CD8-positive, alpha-beta memory T cell (primary cell): ENCODE measurements at places on chromosomes 7 and 10.

DNA sequence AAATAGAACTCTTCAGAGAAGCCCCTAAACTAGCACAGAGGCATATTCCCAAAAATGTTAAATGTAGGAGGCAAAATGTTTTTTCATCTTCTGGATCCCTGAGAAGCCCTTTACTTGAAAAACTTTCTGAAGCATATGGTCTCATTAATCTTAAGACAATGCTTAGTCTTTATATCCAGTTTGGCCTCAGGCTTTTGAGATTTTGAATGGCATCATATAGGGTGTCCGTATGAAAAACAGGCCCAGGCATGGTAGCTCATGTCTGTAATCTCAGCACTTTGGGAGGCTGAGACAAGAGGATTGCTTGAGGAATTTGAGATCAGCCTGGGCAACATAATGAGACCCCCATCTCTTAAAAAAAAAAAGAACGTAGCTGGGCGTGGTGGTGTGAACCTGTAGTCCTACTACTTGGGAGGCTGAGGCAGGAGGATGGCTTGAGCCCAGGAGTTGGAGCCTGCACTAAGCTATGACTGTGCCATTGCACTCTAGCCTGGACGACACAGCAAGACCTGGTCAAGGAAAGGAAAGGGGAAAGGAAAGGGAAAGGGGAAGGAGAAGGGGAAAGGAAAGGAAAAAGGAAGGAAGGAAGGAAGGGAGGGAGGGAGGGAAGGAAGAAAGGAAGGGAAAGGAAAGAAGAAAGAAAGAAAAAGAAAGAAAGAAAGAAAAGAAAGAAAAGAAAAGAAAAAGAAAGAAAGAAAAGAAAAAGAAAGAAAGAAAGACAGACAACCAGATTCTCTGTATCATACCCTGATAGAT is 119.4 kb downstream of the CDK6 start:
- no peak for DNase-seq

GRCh38 chr7:23216021-23216420 is 30.6 kb upstream of the GPNMB start:
- DNase-seq, result no peak

- no peak for DNase-seq
Measured at GRCh38 chr10:36494371-36494770, 631.0 kb upstream of the ANKRD30A start.

DNA sequence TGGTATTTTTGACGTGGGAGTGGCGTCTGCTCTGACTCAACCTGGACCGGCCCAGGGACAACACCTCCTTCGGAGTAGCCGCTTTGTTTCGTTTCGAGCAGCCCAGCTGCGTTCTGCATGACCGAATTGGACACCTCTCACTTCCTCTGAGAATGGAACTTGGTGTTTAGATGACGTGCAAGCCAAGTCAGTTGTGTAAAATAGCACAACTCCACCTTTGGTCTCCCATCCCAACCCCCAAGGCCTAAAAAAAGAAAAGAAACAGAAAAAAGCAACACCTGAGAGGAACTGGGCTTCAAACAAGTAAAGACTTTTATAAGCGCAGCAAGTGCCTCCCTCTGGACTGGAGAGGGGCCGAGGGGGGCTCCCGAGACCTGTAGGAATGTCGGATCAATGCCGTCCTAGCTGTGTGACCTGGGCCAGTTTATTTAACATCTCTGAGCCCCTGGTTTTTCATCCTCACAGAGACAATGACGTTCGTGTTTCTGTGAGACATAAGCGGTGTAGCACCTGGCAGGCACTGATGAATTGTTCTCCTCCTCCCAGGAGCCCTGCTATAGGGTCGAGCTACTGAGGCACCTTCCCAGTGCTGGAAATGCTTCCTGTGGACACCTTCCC is 52.0 kb upstream of the SMNDC1 start:
- DNase-seq, result peak; percentile 8

DNA sequence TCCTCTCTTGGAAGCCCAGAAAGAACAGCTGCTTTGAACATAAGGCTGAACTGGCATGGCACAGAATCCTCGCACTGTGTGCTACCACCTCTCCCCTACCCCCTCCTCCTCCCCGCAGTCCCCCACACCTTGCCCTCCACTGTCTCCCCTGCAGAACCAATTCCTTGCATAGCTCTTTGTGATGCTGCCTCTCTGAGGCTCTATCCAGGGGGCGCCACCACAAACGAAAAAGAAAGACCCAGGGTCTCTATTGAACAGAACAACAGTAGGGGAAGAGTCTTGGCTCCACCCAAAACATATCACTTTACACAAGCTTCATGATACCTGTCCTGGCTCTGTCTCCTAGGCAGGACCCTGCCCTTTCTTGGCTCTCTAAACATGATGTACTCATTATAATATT is 26.2 kb upstream of the EBLN1 start:
- DNase-seq, result no peak

GRCh38 chr10:132642732-132643008 is 105.1 kb downstream of the INPP5A start:
- DNase-seq, result no peak

DNA sequence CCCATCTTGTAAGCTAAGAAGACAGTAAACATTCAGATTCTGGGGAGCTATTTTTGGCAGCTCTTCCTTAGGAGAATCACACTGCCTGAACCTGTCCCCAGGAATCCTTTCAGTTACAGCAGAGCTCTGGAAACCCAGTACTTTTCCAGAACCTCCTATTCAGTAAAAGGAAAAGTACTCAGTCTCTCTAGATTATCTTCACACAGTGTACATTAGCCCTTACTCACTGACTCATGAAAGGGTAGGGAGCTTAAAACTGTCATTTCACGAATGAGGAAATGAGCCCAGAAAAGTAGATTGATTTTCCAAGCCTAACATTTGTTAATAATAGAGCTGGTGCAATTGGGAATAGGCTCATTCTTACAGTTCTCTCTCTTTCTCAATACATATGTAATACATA is 3.9 kb upstream of the CNNM1 start:
- DNase-seq, result no peak

GRCh38 chr7:2115760-2116447 is 116.8 kb downstream of the MAD1L1 start:
- no peak for DNase-seq

DNA sequence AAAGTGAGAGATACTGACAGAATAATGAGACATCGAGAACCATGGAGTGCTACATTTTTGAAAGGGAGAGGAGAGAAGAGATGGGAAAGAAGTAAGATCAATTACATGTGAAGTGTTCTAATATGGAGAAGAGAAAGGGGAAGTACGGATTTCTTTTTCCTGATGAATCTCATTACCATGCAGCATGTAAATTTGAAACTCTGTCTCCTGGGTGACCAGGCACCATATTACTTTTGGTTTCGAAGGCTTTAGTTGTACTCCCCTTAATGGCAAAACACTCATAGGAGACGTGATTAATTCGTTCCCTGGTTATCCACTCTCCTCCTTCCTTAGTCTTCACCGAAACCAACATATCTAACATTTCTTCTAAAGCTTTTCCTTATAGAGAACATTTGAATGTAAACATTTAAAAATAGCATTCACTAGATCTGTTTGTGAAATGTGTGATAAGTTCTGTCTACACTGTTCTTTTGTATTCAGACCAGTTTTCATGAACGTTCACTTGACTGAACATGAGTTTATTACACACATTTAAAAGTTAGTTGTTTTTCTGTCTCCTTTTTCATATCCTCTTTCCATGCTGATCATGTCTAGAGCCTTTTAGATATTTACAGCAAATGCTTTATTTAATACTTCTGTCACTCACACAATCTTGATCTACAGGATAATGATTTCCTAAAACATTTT is 80.2 kb upstream of the MSRB2 start:
- DNase-seq, result no peak

- no peak for DNase-seq
Measured at GRCh38 chr10:3886641-3887251, 101.7 kb upstream of the KLF6 start.

GRCh38 chr7:32030904-32031692 is 39.1 kb downstream of the PDE1C start:
- no peak for DNase-seq

DNA sequence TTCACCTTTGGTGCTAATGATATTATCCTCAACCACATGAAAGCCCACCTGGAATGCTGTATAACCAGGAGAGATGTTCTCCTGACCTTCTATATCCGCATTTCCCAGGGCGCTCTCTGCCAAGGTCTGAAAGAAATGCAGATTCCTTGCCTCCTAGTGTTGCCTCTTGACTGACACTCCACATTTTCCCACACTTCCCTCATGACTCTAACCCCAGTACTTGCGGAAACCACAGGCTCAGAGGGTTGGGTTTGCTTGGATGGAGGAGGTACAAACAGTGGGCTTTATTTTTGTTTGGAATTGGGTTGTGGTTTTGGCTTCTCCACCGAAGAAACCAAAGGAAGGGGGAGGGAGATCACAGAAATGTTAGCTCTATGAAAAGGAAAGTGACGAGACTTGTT is 222.9 kb upstream of the CELF2 start:
- no peak for DNase-seq

- DNase-seq, result no peak
Measured at GRCh38 chr7:155391414-155391813, 66.5 kb upstream of the EN2 start.

- peak; percentile 17 for DNase-seq
Measured at GRCh38 chr10:79055892-79056291, 12.9 kb upstream of the ZMIZ1 start.

- DNase-seq, result no peak
Measured at GRCh38 chr7:114937446-114937845, 15.6 kb downstream of the MDFIC start.

DNA sequence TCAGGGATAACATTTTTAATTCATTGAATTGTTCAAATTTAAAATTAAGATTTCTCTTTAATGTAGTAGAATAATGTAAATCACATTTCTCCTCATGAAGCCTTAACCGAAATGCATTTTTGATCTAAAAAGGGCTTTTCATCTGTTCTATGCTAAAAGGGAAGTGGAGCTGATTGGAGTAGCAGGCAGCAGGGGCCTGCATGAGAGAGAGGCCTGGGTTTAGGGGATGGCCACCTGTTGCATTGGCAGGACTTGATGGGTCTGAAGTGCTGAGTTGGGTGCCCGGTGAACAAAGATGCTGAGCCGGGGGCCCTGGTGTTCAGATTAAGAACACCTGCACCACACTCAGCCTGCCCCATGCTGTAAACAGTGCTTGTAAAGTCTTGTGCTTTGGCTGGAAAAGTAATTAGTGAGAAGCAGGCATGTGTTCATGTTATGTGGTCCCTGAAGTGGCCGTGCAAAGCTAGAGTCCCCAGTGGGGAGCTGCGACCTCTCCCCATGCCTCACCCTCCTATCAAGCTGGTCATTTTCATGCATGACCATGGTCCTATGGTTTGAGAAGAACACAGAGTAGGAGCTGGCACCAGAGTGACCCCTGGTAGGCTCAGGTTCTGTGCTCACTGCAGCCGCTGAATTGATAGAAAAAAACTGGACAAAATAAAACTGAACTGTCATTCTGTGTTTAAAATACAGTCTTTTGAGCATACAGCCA is 124.3 kb downstream of the ADCY1 start:
- DNase-seq, result no peak

DNA sequence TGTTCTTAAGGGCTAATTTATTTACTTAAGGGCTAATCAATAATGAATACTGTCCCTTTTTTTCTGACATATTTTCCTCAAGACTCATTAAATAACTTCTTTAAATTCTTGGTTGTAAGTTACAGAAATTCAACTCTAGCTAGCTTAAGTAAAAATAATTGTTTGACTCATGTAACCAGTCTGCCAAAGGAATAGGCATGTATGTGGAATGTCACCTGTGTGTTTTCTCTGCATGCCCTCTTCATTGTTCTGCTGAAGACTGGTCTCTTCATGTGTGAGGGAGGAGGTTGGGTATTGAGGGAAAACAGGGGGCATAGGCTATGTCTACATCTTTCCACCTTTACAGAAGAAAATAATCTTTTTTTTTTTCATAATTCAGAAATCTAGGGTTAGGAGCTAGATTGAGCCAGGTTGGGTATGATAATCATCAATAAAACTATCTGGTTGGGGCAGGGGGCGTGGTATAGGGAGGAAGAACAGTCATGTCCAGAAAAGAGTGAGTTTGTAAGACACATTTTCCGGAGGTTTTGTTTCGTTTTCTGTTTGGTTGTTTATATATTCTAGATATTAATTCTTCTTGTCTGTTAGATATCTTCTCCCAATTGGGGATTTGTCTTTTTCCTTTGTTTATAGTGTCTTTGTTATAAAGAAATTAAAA is 37.9 kb downstream of the EXOC4 start:
- DNase-seq, result no peak

DNA sequence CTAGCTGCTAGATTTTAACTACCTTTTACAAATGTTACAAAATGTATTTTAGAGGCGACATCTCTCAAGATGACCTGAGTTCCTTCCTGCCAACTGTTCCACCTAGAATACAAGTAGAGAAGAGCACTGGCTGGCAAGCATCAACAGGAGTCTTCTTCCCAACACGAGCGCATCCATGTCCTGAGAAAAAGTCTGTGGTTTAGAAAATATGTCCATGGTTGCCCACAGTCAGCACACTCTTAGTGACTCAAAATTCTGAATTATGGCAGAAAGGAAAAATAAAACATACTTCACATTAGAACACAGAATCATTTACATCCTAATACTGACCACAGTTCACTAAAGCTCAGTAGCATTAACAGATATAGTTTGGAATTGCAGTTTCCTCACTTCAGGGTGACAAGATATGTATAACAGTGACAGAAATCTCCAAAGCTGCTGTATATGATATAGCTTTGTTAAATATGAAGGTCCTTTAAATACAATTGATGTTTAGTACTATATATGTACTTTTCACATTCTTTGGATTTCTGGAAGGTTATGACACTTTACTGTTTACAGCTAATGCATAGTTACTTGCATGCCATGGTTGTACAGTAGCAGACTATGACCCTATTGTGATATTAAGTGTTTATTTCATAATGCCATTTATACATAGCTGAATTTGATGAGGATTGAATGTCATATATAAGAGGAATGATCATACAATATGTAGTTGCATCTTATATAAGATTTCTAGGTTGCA is 327.1 kb downstream of the GFRA1 start:
- DNase-seq, result no peak

- DNase-seq, result no peak
Measured at GRCh38 chr10:46542567-46543465, 13.6 kb downstream of the GPRIN2 start.

GRCh38 chr10:83952314-83952713 is 187.0 kb upstream of the GHITM start:
- DNase-seq, result no peak

DNA sequence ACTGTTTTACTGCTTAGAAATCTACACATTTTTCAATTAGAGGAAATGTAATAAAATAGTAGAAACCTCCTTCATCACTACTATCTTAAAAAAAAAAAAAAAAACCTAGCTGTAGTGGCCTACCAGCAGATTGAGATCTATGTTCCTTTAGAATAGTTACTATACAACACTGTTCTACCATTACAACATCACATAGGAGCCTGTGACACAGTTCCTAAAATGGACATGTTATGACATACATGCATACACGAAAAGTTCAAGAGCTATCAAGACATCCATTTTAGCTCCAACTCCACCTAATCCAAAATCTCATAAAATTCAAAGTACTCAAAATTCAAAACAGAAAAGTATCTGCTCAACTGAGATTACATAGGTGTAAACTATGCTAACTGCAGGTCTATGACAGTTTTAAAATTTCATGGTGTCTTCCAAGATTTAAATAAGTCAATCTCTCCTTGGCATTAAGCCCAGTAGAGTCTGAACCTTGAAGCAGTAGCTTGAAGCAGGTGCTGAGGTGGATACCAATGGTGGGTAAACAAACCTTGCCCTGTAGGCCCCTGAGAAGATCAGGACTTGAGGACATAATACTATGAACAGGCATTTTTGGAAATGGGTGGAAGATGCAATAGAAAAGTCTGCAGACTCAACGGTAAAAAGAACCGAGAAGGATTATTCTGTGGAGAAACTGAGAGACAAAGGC is 17.0 kb downstream of the CACUL1 start:
- no peak for DNase-seq
